ENCODE measurements at places on chromosomes 7 and 10.

DNA sequence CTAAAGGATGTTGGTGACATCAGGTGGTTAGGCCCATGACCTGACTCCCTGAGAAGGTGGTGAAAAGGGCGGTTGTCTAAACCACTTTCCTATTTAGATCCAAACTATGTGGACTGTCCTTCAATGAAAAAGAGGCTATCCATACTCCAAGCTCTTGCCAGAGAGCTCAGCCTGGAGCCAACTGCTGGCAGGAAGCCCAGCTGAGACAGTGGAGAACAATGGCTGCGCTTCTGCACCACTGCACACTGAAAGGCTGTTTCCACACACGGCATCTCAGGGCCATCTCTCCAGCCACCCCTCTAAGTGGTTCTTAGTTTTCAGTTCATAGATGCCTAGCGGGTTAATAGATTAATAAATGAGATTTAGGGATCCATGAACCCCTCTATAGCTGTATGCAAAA, 488.8 kb upstream of the ZMIZ1 start:
- DNase-seq: no peak

DNA sequence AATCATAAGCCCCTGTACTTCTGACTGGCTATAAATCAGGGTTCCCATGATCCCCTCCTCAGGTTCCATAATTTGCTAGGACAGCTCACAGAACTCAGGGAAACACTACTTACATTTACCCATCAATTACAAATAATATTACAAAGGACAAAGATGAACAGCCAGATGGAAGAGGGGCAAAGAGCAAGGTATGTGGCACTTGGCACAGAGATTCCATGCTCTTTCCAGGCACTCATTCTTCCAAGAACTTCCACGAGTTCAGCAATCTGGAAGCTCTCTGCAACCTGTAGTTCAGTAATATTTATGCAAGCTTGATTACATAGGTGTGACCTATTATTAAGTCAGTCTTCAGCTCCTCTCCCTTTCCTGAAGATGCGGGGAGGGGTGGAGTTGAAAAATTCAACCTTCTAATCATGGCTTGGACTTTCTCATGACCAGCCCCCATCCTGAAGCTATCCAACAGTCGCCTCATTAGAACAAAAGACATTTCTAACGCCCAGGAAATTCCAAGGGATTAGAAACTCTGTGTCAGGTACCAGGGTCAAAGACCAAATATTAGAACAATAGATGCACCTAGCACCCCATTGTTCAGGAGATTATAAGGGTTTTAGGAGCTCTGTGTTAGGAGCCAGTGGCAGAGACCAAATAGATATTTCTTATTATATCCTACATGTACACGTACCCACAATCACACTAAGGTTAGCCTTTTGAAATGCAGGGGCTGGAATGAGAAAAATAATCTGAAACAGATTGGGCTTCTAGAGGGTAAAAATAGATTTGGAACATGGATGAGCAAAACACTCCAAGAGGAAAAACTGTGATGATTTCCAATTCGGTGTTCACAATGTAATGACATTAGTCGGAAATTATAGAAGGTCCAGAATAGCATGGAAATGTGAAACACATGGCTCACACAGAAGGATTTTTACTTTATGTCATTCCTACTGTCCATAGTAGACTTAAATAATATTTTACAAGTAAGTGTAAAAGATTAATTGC, 7.0 kb downstream of the ANKMY2 start:
- DNase-seq: no peak

DNA sequence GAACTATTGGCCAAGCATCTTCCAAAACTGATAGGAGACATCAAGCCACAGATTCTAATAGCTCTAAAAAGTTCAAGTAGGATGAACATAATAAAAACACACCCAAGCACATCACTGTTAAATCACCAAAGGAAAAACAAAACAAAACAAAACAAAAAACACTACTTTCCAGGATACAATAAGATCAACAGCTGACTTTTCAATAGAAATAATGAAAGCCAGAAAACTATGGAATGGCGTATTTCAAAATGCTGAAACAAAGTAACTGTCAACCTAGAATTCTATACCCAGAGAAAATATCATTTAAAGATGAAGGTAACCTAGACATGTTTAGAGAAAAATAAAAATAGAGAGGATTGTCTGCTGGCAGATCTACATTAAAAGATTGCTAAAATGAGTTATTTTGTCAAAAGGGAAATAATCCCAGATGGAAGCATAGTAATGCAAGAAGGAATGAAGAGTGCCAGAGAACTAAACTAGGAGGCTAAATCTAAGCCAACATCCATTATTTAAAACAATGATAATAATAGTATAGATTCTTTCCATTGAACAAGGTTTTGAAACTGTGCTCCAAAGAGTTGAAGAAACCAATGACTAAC, 13.9 kb downstream of the TUBAL3 start:
- no peak for DNase-seq

GRCh38 chr10:74991435-74991834, 120.0 kb upstream of the SAMD8 start:
- DNase-seq: peak; percentile 10

DNA sequence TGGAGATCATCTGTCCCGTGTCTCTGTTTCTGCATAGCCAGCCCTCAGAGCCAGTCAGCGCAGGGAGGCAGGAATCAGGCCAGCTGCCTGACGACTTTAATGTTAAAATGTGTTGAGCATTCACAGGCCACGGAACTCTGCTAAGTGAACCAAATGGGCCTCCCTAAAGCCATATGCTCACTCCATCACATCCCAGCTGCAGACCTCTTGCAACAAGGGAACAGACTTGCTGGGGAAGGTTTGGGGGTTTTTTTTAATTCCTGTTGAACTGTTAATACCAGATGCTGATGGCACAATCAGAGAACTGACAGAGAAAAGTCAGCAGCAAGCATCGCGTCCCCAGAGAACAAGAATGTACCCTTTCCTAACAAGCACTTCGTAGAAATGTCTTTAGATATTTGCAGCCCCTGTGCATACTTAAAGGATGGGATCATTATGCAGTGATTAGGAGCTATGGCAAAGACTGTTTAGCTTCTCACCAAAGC, 900.4 kb upstream of the AUTS2 start:
- DNase-seq: no peak

DNA sequence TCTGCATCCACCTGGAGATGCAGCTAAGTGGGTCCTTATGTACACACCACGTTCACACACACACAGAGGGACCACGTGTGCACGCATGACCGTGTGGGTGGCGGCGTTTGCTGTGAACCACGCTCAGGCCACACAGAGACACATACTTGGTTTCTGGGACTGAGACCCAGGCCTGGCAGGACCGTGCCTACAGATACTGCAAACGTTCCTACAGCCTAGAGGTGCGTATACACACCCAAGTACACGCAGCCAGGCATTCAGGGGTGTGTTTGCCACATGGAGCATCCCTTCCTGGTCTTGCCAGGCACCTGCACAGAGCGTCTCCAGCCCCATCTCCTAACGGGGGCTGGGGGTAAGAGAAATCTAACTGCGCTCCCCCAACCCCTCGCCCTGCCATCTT, 49.0 kb upstream of the GTF2IRD1 start:
- DNase-seq: no peak

GRCh38 chr7:102425639-102426267, 7.6 kb upstream of the ORAI2 start:
- no peak for DNase-seq

- no peak for DNase-seq
These were observed 78.1 kb upstream of the VWDE start for GRCh38 chr7:12481722-12482121.

DNA sequence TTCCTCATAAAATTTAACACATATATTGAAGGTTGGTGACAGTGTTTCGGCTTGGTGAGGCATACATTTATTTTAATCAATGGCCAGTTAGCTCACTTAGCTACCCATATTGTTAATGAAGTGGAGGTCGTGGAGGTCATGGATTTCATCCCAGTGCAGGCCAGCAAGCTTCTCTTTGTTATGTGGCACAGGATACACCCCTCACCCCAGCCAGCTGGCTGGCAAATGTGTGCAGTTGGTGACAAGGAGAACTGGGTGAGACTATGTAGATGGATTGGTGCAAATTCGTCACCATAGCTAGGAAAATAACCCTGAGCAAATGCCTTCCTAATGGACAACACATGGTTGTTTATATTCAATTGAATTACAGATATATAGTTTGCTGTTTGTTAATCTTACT, 50.5 kb upstream of the FOXP2 start:
- DNase-seq: no peak

DNA sequence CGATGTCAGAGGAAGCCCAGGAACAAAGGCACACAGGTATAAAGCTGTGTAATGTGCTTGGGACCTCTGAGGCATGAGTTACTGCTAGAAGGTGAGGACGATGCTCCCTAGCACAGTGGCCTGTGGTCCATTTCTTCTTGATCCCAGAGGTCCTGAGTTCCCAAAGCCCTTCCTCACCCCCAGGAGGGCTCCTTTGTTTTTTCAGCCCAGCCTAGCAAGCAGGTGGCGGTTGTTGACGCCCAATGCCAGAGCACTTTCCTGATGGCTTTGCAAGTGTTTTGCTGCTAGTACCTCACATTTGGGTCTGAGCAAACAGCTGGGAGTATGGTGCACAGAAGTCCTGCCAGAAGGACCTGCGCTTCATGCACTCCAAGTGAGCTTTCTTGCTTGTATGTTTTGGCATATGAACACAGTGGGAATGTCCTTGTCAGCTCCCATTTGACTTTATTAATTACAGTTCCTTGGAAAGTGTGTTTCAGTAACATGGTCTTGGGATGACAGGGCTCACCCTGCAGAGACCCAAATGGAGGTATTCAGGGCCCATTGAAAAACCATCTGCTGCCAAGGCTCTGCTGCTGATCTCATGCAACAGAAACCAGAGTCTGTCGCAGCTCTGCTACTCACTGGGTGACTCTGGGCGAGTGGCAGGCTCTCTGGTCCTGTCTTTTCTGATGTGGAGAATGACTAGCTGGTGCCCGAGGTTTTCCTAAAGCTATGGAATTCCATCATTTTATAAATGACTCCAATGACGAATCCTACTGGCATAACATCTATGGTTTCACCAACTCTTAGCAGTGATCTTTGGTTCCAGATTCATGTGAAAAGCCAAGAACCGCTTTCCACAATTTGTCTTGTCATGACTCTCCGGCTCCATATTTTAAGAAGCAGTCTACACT, 134.9 kb downstream of the ARID5B start:
- DNase-seq: no peak
